Activated CD8-positive, alpha-beta memory T cell treated with anti-CD3 and anti-CD28 coated beads, Interleukin-2, amount 50 U/mL, for 4 hours (primary cell): ENCODE measurements at places on chromosomes 4 and X.

DNA sequence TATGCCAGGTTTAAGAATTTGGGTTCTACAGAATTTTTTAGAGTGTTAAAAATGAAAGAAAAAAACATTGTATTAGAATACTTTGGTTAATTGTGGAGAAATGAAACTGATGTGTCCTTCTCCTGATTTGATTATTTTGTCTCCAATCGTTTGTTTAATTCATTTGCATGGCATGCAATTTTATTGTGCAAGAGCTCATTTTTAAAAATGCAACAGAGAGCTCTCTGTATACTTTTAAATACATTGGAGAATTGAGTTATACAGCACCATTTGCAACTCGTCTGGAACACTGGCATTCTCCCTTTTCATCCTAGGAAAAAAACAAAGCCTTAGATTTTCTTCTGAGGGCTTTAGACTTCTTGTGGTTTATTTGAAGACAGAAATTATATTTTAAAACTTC lies 689 bp downstream of the EXOC1L start:
- no peak for DNase-seq

- no peak for DNase-seq
Observed at GRCh38 chr4:106495476-106495875, 126.9 kb upstream of the GIMD1 start.

GRCh38 chr4:97317671-97318070 lies 825.6 kb downstream of the STPG2 start:
- DNase-seq: no peak

DNA sequence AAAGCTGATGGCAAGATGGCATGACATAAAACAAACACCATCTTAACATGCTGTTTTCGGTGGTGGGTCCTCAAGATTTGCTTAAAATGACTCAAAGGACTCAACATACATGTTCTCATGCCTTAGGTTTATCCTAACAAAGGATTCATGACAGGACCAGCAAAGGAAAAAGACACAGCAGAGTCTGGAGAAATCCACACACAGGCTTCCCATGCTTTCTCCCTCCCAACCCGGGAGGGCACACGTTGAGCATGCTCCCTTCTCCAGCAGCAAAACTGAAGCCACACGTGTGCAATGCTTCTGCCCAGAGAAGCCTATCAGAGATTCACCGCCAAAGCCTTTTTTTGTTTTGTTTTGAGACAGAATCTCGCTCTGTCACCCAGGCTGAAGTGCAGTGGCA lies 39.9 kb downstream of the SAT1 start:
- no peak for DNase-seq

- DNase-seq: no peak
Observed at GRCh38 chr4:24364249-24364648, 220.1 kb downstream of the DHX15 start.

- no peak for DNase-seq
Observed at GRCh38 chrX:2446815-2447214, 54.0 kb downstream of the DHRSX start.

- DNase-seq: no peak
Observed at GRCh38 chr4:56703378-56703777, 22.3 kb upstream of the HOPX start.

- DNase-seq: no peak
Observed at GRCh38 chr4:23516716-23517115, 373.1 kb downstream of the PPARGC1A start.

- no peak for DNase-seq
Observed at GRCh38 chrX:102849396-102849795, 87.7 kb upstream of the RAB40AL start.

DNA sequence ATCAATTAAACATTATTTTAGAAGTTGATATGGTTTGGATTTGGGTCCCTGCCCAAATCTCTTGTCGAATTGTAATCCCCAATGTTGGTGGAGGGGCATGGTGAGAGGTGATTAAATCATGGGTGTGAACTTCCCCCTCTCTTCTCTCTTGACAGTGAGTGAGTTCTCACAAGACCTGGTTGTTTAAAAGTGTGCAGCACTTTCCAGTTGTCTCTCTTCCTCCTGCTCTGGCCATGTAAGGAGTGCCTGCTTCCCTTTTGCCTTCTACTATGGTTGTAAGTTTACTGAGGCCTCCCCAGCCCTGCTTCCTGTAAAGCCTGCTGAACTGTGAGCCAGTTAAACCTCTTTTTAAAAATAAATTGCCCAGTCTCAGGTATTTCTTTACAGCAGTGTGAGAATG lies 141.4 kb downstream of the GALNTL6 start:
- no peak for DNase-seq

- DNase-seq: peak; percentile 25
Observed at GRCh38 chr4:101790521-101791181, at the start of gene BANK1. BANK1 (plus strand) TSS chr4:101790730; CDS start chr4:101790881, 151 bp downstream.

- DNase-seq: no peak
Observed at GRCh38 chr4:85772470-85772869, 297.5 kb downstream of the ARHGAP24 start.

DNA sequence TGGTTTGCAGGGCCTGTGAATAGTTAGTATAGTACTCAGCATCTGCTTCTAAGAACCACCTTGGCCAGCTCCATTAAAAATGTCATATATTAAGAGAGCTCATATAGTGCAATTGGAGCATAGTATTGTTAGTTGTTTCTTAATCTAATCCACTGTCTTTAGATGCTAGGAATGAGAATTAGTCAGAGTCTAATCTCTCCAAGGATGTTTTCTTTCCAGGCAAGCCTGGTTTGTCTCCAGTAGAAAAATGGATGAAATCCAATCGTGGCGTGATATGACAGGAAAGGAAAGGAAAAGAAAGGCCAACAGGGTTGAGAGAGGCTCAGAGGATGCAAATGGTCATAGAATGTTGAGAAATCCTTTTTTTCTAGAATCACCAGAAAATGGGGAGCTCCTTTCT lies 15.0 kb upstream of the TMEM164 start:
- no peak for DNase-seq

- no peak for DNase-seq
Observed at GRCh38 chr4:37588150-37588549, 98.0 kb downstream of the RELL1 start.

- DNase-seq: no peak
Observed at GRCh38 chr4:101954975-101955678, 164.6 kb downstream of the BANK1 start.

DNA sequence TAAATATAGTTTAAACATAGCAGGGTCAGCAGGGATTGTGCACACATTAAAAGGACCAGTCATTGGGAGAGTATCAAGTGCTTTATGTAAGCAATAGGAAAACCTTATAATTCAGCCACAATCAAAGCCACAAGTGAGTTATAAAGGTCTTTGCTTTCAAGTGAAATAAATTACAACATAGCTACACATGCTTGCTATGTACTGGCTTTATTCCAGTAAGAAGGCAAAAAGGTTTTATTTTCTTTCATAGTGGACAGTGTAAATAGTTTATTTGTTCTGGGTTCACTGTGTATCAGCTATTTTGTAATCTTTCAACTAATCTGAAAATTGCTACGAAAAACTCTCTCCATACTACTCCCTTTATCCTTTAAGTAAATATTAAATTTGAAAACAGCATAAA lies 691.4 kb downstream of the PCDH7 start:
- DNase-seq: no peak

- no peak for DNase-seq
Observed at GRCh38 chr4:25621027-25621930, 34.4 kb upstream of the SLC34A2 start.

DNA sequence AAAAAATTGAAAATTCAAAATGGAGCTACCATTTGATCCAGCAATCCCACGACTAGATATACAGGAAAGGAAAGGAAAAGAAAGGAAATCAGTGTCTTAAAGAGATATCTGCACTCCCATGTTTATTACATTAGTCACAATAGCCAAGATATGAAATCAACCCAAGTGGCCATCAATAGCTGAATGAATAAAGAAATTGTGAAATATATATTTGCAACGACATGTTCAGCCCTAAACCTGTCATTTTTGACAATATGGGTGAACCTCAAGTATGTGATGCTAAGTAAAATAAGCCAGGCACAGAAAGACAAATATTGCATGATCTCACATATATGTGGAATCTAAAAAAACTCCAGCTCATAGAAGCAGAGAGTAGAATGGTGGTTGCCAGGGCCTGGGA lies 155.1 kb downstream of the ANXA5 start:
- no peak for DNase-seq

DNA sequence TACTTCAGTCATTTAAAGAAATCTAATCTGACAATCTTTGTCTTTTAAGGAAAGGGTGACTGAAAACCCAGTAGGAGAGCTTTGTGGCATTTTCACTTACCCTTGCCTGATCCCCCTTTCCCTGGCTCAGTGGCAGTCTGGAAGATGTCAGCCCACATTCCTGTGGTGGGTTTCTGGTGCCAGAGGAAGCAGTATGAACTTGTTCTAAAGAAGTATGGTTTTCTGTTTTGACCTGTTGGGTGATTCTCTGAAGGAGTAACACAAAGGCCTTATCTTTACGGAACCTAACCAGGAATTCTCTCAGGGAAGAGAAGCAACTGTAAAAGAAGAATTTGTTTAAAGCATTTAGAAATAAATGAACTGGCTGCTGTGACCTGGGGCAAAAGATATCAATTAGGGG lies 41.9 kb downstream of the BMP15 start:
- no peak for DNase-seq

GRCh38 chr4:38663801-38664705 lies at the start of gene KLF3:
KLF3 (plus strand) TSS chr4:38664199; CDS start chr4:38680626, 16,427 bp downstream.
- DNase-seq: peak; percentile 90

DNA sequence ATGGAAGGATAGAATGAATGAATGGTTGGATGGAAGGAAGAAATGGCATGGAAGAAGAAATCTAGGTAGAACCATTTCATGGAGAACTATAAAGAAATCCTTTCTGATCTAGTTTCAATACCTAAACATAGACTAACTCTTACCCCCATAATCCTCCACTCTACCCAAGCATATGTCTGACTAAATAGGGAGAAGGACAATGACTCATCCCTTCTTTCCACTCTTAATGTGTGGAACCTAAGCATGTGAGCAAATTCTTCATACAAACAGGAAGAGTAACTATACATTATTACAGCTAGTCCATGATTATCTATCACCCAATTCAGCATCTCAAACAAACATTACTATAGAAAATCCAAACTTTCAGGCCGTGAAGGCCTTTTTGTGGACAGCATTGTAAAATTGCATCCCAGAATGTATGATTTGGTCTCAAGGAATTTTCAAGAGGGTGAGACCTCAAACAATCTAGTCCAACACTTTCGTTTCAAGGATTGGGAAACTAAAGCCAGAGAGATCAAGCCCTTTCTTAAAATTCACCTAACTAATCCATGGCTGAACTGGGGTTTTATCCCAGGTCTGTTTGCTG lies 11.2 kb downstream of the C1QTNF7 start:
- no peak for DNase-seq

DNA sequence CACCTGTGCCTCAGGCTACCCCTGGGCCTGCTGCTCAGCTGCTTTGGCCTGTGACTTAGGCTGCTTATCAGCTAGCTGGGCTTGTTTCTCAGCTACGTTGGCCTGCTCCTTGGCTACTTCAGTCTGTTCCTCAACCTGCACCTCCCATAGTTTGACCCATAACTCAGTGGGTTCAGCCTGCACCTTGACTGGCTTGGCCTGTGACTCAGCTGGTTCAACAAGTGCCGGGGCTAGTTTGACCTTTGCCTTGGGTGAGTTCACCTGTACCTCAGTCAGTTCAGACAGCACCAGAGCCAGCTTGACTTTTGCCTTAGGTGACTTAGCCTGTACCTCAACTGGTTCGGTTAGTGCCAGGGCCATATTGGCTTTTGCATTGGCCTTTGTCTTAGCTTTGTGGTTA lies 171.2 kb downstream of the MSN start:
- no peak for DNase-seq

DNA sequence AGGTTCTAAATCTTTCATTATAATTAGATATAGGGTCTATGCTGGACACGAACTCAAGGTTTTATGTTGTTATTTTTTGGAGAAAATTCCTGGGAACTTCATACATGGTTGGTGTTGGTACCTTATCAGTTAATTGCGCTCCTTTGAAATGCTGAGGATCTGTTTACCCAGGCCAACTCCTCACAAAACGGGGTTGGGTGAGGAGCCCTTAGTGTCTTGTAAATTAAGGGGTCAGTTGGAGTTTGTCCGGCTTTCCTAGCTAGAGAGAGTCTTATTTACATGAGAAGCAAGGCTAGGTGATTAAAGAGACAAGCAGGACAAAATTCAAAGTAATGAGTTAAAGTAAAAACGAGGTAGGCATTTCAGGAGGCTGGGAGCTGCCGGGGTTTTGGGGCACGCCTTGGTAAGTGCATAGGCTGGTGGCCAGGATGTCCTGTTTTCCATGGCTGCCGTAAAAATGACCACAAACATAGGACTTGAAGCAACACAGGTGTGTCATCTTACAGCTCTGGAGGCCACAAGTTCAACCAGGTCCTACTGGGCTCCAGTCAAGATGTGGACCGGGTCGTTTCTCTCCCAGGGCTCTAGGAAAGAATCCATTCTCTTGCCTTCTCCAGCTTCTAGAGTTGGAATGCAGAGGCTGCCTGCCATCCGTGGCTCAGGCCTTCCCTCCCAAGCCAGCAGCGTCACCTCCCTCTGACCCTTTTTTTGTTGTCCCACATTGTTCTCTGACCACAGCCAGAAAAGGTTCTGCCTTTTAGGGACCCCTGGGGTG lies 19.8 kb downstream of the PSAPL1 start:
- no peak for DNase-seq
